Dermis microvascular lymphatic vessel endothelial cell (primary cell): ENCODE measurements at places on chromosomes 3 and 15. TPM values are rescaled to one million over a fixed set of nuclear protein-coding genes. Genes with fewer than 3 reads are reported as not detected.

DNA sequence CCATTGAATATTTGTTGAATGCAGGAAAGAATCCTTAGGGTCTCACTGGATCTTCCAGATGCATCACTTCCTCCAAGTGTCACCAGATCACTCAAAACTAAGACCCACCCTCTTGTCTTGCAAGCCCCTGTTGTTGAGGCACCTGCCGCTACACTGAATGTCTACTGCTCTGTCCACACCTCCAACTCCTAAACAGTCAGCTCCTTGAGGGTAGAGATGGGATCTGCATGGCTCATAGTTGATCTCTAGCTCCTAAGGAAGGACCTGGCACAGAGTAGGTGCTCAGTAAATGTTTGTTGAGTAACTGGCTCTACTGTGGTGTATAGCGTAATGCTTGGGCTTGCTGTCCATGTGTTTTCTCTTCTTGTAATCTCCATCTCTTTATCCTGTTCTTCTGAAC, 8.8 kb downstream of the SLC6A20 start:
- no peak for DNase-seq

- DNase-seq, result no peak
These were observed 9.7 kb upstream of the ARID3B start for GRCh38 chr15:74531144-74531811.

The AHSG gene
- under 0.01 TPM in 1 of 2 replicates, not detected in the other for total RNA-seq

DNA sequence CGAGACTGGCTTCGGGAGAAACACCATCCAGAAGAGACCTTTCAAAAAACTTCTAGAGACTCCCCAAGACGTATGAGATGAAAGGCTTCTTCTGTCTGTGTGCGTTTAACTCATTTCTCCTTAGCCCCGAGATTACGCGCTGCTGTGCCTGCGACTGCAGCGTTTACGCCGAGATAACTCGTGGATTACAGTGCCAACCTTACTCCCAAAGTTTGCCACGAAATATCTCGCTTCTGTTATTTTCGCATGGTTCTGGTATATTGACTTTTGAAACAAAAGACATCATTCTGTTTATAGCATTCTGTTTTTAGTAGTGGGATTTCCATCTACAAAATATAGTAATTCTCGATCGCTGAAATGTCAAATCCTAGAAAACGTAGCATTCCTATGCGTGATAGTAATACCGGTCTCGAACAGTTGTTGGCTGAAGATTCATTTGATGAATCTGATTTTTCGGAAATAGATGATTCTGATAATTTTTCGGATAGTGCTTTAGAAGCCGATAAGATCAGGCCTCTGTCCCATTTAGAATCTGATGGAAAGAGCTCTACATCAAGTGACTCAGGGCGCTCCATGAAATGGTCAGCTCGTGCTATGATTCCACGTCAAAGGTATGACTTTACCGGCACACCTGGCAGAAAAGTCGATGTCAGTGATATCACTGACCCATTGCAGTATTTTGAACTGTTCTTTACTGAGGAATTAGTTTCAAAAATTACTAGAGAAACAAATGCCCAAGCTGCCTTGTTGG, 467 bp downstream of the PGBD4 start:
- no peak for DNase-seq

DNA sequence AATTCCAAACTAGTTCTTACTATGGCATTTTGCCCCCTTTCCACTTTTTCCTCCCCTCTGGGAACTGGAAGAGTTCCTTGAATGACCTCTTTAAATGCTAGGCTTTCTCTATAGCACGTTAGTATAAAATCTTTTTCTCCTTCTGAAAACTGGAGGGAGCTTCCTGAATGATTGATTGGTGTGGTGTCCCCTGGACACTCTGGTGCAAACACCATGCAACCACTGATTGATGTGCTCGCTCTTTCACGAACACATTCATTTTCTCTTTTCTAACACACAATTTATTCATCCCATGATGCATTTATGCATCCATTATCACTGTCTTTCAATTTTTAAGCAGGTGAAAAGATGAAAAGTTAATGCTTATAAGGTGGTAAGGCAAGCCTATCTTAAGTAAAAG, 159.1 kb upstream of the NANOGP8 start:
- no peak for DNase-seq

DNA sequence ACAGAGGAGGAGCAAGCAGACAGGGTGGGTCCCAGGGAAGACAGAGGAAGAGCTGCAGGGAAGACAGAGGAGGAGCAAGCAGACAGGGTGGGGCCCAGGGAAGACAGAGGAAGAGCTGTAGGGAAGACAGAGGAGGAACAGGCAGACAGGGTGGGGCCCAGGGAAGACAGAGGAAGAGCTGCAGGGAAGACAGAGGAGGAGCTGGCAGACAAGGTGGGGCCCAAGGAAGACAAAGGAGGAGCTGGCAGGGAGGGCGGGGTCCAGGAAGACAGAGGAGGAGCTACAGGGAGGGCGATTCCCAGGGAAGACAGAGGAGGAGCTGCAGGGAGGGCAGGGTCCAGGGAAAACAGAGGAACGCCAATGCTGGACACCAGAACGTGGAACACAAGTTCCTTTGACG, 66.5 kb downstream of the PLXNA1 start:
- DNase-seq, result no peak

The SERPINI1 gene
- total RNA-seq, result 0.76 and 1.4 TPM in 2 replicates

DNA sequence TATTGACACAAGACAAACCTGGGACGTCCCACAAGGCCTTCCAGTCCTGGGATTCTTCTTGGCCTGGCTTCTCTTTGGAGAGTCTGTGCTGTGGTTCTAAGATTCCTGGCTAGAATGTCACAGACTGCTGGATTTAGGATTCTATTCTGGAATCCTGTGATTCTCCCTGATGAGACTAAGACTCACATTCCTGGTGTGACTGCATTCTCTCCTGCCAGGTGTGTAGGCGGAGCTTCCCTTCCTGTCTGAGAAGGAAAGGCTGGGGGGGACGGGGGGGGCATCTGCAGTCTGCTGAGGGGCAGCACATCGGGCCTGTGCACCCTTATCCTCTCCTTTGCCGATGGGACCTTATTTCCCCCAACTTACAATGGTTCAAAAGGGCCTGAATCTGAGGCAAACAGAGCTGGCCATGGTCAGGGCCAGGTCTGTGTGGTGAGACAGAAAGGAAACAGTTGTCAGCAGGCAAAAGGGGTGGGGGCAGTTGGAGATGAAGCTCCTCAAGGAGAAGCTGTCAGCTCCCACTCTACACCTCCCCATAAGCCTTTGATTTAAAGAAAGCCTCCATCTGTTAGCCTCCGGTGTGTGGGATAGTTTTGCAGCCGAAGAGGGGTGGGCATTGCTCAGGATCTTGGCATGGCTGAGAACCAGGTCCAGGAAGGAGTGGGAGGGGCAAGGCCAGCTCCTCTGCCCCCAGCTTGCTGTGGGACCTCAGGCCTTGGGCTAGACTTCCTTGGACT, 30.9 kb downstream of the VIPR1 start:
- no peak for DNase-seq

DNA sequence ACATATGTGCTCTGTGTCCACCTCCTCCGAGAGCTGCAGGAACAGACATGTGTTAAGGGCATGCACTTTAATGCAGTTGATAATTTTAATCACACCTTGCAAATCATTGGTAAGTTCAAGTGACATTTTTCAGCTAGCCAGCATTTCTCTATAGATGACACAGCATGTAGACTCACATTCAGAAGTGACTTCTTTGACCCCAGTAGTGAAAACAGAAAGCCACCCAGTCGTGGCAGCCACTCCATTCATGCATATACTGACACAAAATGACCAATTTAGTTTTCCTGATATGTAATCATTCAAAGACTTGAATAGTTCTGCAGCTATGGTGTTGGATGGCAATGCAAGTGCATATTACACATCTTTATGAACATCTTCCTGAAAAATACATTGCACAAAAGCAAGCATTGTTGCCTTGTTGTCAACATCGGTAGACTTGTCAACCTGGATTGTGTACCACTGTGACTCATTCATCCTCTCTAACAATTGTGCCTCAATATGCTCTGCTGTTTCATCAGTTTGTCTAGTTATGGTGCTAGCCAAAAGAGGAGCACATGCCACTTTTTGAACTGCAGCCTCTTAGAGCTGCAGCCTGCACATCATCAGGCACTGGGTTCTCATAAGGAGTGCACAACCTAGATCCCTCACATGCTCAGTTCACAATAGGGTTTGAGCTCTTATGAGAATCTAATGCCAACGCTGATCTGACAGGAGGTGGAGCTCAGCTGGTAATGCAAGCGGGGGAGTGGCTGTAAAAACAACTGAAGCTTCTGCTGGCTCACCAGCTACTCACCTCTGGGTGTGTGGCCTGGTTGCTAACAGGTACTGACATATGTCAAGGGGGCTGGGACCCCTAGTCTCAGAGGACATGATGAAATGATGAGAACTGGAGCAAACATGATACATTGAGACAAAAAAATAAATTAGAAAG, 622.0 kb downstream of the PYDC2 start:
- no peak for DNase-seq

DNA sequence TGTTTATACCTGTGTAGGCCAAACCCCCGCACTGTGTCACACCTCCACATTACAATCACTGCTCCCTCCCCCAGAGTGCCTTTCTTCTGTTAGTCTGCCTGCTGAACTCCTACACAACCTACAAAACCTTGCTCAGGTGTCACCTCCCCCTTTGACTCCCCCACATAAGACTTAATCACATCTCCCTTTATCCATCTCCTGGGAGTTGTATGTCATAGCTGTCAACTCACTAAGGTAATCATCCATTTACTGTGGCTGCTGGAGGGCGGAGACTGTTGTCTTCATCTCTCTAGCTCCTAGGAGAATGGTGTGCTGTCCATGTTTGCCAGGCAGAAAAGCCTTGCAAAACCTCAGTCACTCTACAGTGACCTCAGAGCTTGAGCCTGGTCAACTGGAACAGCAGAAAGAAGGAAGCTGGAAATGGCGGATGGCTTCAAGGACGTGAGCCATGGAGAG, 43.8 kb downstream of the ZNF710 start:
- DNase-seq, result no peak

GRCh38 chr15:52148403-52148802, 35.8 kb upstream of the BCL2L10 start:
- no peak for DNase-seq

The ATP1B3 gene
- 80.7 and 97.2 TPM in 2 replicates for total RNA-seq

The GOLGA8T gene
- under 0.01 and 0.13 TPM in 2 replicates for total RNA-seq

The OR5H6 gene
- total RNA-seq, result not detected in 2 replicates

- DNase-seq, result no peak
These were observed 52.2 kb upstream of the OSBPL11 start for GRCh38 chr3:125647318-125648014.

The MGLL gene
- 30.1 and 33.4 TPM in 2 replicates for total RNA-seq

The CAMKV gene
- not detected in 2 replicates for total RNA-seq

GRCh38 chr3:100107221-100107814, 7.0 kb downstream of the FILIP1L start:
- DNase-seq, result peak; percentile 61

DNA sequence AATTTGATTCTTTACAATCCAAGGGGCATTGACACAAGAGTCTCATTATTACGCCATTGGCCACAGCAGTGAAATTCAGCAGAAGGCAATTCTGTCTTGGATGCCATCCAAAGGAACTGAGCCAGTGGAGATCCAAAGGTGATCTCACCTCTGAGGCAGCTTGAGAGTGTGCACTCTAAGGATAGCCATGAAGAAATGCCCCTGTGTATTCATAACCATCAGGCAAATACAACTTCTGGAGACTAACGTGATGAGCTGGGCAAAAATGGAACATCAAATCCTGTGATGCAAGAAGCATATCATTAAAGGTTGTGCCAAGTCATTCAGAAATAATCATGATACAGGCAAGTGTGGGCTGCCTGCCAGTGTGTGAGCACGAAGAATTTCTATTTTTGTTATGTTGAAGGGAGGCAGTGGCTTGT, 41.4 kb downstream of the ROBO2 start:
- DNase-seq, result no peak

GRCh38 chr15:91936927-91937326, 83.4 kb downstream of the SLCO3A1 start:
- DNase-seq, result no peak

- DNase-seq, result no peak
These were observed 2.5 kb upstream of the ISLR start for GRCh38 chr15:74170875-74171578.
